ENCODE measurements at places on chromosomes 2 and 18.

DNA sequence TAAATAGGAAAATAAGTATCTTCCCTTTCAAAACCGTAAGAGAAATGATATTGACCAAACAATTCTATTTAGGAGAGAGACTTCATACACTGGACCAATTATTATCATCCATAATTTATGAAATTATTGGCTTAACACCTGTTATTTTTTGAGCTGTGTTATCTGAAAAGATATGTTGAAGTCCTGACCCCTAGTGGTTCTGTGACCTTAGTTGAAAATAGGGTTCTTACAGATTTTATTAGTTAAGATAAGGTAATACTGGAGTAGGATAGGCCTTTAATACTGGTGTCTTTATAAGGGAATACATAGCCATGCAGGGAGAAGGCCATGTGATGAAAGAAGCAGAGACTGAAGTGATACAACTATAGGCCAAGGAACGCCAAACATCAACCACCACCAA lies 659.6 kb downstream of the DCC start:
- H3K27ac ChIP-seq, result no peak overlapping the region
- no peaks in the 10 kb centered on the region for H3K27me3 ChIP-seq
- no peak for DNase-seq
- H3K4me1 ChIP-seq, result no peaks in the 10 kb centered on the region
- no peak overlapping the region for H3K4me3 ChIP-seq
- no peaks in the 10 kb centered on the region for H3K36me3 ChIP-seq

- no peaks in the 10 kb centered on the region for H3K27me3 ChIP-seq
- H3K36me3 ChIP-seq, result no peaks in the 10 kb centered on the region
- no peaks in the 10 kb centered on the region for H3K4me1 ChIP-seq
- DNase-seq, result no peak
- no peak overlapping the region for H3K27ac ChIP-seq
Measured at GRCh38 chr2:129732630-129733026, 246.8 kb upstream of the RAB6C start.

DNA sequence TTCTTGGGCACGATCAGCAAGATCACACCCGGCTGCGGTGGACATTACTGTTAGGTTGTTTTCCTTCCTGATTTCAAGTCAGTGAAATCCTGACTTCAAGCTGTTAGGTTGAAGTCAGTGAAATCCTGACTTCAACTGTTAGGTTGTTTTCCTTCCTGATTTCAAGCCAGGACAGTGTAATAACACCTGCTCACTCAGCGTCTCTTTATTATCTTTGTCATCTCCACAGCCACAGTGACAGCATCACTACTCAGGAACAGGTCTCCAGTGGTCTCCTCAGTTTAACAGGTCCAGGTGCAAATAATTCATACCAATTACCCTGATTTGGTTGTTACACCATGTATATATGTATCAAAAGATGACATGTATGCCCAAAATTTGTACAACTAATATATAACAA lies 208.1 kb upstream of the REG3G start:
- no peak overlapping the region for H3K27ac ChIP-seq
- no peaks in the 10 kb centered on the region for H3K4me1 ChIP-seq
- H3K36me3 ChIP-seq, result no peaks in the 10 kb centered on the region
- H3K4me3 ChIP-seq, result no peak overlapping the region

DNA sequence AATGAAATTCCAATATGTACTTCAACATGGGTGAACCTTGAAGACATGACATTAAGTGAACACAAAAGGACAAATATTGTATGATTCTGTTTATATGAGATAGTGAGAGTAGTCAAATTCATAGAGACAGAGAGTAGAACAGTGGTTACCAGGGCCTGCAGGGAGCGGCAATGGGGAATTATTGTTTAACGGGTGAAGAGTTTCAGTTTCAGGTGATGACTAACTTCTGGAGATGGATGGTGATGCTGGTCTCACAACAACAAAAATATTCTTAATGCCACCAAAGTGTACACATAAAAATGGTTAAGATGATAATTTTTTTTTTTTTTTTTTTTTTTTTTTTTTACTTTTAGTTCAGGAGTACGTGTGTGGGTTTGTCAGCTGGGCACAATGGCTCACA lies 109.4 kb upstream of the TMEM200C start:
- peak overlapping the region; percentile 83 for H3K27ac ChIP-seq
- peak overlapping the region; percentile 52 for H3K4me3 ChIP-seq
- peaks cover 5% of the 10 kb centered on the region for H3K36me3 ChIP-seq
- DNase-seq, result peak; percentile 70

- peak overlapping the region; percentile 100 for H3K4me3 ChIP-seq
- H3K36me3 ChIP-seq, result peaks cover 21% of the 10 kb centered on the region
- H3K27ac ChIP-seq, result peak overlapping the region; percentile 96
- peak; percentile 15 for DNase-seq
Measured at GRCh38 chr2:175167076-175167791, 769 bp downstream of the ATF2 start.

DNA sequence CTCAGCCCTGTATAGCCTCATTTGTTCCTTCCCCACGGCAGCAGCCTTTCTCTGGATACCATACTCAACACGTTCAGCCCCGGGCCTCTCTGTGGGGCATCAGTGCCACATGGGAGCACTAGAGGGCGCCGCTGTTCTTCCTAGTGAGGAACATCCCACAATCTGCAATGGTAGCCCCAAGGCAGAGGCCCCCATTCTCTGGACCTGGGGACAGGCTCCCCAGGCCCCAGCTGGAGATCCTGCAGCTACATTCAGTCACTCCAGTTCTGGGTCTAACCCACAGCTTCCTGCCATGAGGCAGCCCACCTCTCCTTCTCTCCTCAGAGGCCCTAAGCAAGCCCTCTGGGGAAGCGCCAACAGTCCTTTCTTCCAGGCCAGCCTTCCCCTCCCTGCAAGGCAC lies 14.2 kb upstream of the SFXN5 start:
- no peaks in the 10 kb centered on the region for H3K36me3 ChIP-seq
- no peak overlapping the region for H3K4me3 ChIP-seq
- no peak overlapping the region for H3K27ac ChIP-seq
- DNase-seq, result peak; percentile 70
- no peaks in the 10 kb centered on the region for H3K27me3 ChIP-seq
- H3K4me1 ChIP-seq, result peaks cover 2% of the 10 kb centered on the region

DNA sequence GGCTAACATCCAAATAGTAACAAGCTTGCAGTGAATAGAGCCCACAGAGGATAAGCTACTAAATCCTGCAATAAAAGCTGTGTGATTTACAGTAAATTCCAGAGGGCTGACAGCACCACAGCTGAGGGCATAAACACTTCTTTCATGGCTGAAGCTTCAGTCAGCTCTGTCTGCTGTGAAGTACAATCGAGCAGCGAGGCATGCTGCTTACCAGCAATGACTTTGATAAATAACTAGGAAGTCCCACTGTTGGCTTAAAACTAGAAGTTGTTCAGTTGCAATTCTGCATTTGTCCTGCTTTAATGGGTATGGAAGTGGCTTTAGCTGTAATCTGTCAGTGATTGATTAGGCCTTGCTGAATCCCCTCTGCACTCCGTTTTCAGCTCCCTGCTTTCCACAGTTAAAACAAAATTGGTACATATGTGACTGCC lies 65.2 kb upstream of the FIGN start:
- DNase-seq, result no peak
- no peaks in the 10 kb centered on the region for H3K4me1 ChIP-seq
- H3K27ac ChIP-seq, result no peak overlapping the region
- H3K4me3 ChIP-seq, result no peak overlapping the region
- H3K27me3 ChIP-seq, result no peaks in the 10 kb centered on the region

DNA sequence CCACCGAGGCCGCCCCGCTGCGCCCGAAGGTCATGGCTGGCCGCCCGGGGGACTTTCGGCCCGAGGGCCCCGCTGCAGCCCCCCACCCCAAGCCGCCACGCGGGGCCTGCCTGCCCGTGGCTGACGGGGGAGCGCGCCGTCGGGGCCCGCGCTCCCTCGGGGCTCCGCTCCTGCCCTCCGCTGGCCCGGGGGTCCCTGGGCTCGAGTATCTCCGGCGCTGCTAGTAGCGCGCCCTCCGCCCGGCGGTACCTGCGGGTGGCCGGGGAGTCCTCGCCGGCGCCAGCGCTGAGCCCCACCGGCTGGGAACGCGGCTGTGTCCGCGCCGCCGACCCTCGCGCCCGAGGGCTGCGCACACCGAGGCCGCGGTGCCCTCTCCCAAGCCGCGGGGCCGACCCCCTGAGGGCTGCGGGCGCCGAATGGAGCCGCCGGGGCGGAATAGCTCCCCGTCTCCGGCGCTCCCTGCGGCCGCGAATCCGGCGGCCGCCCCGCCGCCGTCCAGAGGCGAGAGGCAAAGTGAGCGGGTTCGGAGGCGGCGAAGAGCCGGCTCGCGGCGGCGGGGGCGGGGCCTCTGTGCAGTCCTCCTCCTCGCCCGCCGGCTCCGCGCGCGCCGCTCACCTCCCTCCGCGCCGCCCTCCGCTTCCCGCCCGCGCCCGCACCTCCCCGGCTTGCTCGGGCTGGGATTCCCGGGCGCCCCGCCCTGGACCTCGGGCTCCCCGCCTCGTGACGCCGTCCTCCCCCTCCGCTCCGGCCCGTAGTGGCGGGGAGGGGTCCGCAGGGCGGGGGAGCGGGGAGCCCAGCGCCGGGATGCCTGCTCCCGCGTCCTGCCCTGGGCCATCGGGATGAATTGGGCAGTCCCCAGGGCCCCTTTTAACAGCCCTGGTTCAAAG lies at the start of gene KCNG3:
KCNG3 (minus strand) TSS at position 515 of the 887 bp plus-strand sequence; CDS start at position 34, 481 bp downstream.
- peaks cover 46% of the 10 kb centered on the region for H3K27me3 ChIP-seq
- H3K27ac ChIP-seq, result peak within 1 kb of the TSS; percentile 59
- H3K36me3 ChIP-seq, result no peaks in the 10 kb centered on the region

Data from T-helper 2 cell treated with Interferon-gamma antibody and Interleukin-4, amounts not matched to agents 5 μg/mL and 100 μg/mL, for 36 hours (primary cell).